ENCODE measurements at places on chromosomes 12 and 14.
A peak's percentile ranks its signal among the peaks of the same experiment; 100 is the strongest.

DNA sequence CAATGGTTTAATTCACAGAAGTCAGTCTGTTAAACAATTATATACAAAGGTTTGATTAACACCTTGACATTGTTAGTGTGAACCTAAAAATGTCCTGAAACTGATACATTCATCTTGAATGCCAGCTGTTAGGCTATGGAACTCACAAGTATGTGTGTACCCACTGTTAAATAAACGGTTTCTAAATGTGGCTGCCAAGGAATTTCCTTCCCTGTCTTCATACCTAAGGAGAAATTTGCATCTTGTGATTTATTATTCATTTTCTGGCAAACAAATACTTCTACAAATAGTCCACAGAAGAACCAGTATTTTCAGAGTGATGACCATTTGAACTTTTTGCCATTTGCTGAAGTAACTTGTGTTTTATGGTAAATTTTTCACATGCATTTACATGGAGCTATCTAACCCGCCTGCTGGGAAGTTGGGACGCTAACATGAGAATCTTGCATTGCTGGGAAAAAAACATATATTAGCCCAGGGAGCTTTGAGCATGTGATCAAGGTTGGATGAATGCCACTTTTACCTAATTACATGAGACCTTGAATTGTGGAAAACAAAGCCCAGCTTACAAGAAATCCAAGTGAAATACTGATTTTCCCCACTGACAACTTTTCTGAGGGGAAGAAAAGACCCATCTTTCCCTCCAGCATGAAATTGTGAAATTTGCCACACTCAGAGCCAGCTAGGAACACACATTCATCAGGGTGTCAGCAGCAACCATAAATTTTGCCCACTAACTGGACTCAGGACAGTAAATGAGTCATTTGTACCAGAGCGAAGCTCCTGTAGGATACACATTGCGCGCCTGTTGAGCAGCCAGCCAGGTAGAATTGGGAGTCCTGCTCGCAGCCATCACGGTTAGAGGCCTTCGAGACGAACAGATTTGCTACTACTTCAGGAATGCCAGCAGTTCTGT lies 118.0 kb downstream of the KICS2 start:
- no peak for DNase-seq

DNA sequence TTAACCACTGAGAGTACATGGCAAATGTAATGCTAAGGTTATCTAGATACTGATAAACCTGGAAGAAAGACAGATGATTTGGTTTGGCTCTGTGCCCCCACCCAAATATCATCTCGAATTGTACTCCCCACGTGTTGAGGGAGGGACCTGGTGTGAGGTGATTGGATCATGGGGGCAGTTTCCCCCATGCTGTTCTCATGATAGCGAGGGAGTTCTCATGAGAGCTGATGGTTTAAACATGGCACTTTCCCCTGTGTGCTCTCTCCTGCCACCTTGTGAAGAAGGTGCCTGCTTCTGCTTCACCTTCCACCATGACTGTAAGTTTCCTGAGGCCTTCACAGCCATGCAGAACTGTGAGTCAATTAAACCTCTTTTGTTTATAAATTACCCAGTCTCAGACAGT lies 14.2 kb downstream of the NOXRED1 start:
- DNase-seq, result no peak

DNA sequence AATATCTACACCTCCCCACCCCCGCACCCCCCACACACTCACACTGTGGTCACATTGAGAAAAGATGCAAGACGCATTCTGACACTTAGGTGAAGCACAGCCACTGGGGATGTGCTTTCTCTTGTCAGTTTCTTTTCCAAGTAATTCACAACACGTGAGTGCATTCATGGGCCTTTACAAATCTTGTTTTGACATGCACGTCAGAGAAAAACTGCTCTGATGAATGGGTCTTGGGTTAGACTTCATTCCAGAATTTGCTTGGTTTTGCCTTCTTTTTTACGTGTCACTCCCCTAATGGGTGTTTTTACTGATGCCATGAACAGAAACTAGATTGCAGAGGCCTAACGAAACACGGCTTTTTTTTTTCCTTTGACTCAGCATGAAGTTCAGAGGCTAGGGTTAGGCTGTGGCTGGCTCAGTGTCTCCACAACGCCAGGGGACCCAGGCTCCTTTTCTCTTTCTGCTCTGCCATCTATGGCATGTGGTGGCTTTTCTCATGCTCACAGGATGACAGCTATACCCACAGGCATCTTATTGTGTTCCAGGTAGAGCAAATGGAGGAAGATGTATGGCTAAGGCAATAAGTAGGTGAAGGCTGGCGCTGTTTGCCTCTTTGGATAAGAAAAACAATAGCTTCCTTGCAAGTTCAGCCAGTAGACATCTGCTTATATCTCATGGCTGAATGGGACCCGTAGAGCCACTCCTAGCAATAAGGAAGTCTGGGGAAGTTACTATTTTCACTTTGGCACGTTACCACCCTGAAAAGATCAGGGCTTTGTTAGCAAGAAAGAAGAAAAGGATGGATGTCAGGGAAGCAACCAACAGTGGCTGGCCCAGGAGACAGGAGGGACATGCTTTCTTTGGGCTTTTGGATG lies 253.3 kb downstream of the SLC15A4 start:
- DNase-seq, result no peak

- DNase-seq, result peak; percentile 51
Measured at GRCh38 chr14:81990312-81990761, 456.7 kb upstream of the SEL1L start.

DNA sequence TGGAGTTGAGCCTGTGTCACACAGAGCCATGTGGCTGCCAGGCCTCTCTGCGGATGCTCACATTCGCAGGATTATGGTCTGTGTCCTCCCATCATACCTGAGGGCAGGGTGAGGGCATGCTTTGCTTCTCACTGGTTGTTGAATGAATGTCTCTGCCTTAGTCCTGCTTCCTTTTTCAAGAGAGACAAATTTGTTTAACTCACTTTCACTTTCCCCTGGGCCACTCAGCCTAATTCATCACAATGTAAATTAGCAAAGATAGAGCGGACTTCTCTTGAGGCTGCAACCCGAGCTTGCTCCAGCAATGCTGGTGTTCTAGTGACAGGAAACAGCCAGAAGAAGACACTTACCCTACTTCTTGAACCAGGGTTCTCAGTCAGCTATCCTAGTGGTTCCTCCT lies 35.5 kb upstream of the PAX9 start:
- DNase-seq, result no peak

GRCh38 chr14:77187649-77188012 lies 6.0 kb downstream of the TMEM63C start:
- no peak for DNase-seq

DNA sequence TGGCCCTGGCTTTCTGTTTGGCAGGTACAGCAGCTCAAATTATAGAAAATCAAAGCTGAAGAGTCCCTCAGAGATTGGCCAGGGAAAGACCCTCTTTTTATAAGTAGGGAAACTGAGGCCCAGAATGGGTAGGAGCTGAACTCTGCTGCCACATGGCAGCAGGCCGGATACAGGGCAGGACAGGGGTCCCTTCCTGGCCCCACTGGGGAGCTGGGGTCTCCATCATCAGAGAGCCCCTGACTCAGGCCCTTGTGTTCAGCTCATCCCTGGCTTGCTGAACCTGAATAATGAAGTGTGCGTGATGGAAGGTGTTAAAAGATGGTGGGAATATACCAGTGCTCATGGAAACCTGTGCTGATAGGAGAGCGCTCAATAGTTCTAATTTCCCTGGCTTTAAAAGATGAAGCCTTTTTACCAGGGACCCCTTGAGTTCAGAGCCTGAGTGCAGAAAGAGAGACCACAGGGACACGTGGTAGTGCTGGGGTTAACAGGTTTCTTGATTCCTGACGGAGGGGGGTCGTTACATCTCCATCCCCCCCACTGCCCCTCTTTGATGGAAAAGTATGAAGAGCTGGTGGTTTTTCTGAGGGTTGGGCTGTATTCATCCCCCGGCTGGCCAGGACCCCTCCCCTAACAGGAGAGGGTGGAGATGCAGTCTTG lies 4.4 kb downstream of the DLK1 start:
- no peak for DNase-seq

- DNase-seq, result no peak
Measured at GRCh38 chr12:45458238-45458637, 242.3 kb downstream of the ANO6 start.

DNA sequence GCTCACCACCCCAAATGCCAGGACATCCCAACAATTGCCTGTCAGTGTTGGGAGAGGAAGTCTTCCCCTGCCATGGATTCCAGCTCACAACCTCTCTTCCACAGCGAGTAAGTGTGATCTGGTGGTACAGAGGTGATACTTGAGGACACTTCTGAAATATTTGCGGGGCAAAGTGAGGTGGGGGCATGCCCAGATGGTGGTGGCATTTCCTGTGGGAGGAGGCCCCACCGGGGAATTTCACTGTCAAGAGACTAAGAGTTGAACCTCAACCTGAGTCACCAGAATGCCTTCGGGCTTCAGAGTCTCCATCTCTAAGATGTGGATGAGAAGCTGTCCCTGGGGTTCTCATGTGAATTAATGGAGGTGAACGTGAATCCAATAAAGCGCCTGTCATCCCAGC lies 122.3 kb upstream of the RFLNA start:
- no peak for DNase-seq

DNA sequence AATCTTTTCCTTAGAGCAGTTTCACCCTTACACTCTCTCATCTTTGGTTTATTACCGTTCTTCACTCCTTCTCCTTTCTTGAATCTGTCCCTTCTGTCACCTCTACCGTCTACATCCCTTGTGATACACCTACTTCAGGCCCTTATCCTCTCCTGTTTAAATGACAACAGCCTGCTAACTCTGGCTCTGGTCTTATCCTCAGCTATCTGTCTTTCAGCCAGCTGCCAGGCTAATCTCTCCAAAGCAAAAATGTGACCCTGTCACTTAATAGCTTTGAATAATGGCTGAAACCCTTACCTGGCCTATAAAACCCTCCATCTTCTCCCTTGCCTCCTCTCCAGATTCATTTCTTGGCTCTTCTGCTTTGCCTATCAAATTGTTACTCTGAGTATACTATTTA lies 32.3 kb downstream of the BEST3 start:
- no peak for DNase-seq

DNA sequence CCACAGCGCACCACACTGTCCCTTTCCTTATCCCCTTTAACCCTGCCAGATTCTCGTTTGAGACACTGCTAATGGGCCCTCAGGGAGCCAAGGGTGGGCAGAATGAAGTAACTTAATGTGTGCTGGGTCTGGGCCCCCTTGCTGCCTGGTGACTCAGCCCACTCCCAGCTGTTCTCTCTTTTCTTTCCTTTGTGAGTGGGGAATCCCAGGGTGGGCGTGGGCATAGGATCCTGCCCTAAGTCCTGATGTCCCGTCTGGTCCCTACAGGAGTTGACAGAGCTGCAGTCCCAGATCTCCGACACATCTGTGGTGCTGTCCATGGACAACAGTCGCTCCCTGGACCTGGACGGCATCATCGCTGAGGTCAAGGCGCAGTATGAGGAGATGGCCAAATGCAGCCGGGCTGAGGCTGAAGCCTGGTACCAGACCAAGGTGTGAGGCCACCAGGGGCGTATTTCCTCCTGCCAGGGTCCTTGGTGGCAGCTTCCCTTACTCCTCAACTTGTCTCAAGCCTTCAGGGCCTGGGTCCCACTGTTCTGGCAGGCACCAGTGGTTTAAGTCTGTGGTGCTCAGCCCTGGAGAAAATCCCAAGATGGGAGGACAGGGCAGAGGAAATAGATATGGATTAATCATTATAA lies 8.3 kb downstream of the KRT7 start:
- no peak for DNase-seq

- DNase-seq, result no peak
Measured at GRCh38 chr14:33693237-33693636, 257.6 kb downstream of the EGLN3 start.

DNA sequence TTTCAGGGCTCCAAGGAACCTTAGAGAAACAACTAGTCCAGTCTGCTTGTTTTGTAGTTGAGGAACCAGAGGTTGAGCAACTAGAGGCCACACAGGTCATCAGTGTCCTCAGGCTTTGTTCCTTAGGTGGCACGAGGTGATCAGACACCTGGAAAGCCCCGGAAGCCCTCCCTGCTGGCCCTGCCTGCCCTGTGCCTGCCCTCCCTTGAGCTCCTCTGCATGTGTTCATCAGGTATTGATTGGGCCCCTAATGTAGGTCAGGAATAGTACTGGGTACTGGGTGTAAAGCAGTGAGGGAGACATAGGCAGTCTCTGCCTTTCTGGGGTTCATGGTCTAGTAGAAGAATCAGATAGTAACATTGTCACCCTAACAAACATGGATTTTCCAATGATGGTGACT lies 114.3 kb downstream of the TSPAN9 start:
- no peak for DNase-seq

GRCh38 chr12:108910336-108910735 lies 30.4 kb downstream of the DAO start:
- no peak for DNase-seq

- no peak for DNase-seq
Measured at GRCh38 chr14:75184492-75184891, 8.1 kb upstream of the TMED10 start.

GRCh38 chr14:102779084-102779462 lies 1.8 kb downstream of the TRAF3 start:
- DNase-seq, result no peak

DNA sequence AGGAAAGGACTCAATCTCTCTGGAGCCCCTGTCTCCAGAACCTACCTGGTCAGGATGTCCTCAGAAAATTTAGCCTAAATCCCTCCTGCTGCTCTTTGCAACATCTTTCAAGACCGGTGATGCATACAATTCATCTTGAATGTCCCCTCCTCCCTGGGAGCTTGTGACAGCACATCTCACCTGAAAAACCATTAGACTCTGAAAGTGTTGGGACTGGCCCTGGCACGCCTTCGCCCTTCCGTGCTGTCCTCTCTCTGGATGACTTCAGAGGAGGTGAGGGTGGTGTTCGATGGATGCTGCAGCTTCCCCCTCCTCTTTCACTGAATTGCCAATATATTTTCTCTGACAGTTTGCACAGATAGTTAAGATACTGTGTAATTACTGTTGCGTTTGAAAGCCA lies 90.9 kb upstream of the CISTR start:
- no peak for DNase-seq

GRCh38 chr12:98516111-98516873 lies 902 bp downstream of the TMPO start:
- DNase-seq, result peak; percentile 90

DNA sequence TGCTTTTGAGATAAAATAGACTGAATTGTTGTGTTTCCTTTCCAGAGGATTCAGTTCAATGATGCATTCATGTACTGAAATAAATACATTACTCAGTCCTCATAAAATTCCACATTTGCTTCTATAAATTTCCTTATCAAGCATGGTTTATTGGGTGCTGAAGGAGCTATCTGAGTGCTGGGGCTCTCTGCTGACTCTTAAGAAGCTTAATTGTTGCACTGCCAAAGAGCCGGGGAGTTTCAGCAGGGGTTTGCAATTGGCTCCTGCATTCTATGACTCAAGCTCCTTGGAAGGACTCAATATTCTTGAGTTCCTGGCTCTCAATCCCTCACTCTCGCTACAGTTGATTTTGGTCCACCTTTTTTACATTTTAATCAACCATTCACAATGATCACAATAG lies 69.8 kb upstream of the PYGL start:
- no peak for DNase-seq

GRCh38 chr14:69917287-69917686 lies 38.1 kb downstream of the SMOC1 start:
- DNase-seq, result no peak

GRCh38 chr12:52765702-52766101 lies 11.4 kb downstream of the KRT76 start:
- no peak for DNase-seq
